CD4-positive, alpha-beta T cell treated with Interleukin-12 subunit alpha and Interleukin-12 subunit beta, for 1 hour (primary cell): ENCODE measurements at places on chromosomes 12 and 14.
A peak's percentile ranks its signal among the peaks of the same experiment; 100 is the strongest.

DNA sequence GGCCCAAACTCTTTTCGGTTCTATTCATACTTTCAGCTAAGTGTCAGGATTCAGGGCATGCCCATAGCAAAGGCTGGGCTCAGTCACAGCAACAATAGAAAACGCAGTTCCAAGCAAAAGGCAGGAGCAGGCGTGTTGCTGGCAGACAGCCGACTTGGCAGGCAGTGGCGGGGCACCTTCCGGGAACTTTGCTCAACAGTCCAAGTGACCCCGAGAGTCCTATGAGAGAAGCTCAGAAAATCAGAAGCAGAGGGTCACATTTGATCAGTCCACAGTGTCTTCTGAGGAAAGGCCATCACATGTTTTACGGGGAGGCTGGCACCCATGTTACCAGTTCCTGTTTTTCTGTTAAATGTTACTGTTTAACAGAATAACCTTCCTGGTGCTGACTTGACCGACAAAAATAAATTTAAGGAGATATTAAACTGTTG lies 115.0 kb downstream of the DACT1 start:
- no peak for DNase-seq

- DNase-seq = no peak
Measured at GRCh38 chr12:17503742-17504141, 586.3 kb downstream of the RERGL start.

GRCh38 chr14:32820181-32820580 lies 118.5 kb upstream of the NPAS3 start:
- no peak for DNase-seq

DNA sequence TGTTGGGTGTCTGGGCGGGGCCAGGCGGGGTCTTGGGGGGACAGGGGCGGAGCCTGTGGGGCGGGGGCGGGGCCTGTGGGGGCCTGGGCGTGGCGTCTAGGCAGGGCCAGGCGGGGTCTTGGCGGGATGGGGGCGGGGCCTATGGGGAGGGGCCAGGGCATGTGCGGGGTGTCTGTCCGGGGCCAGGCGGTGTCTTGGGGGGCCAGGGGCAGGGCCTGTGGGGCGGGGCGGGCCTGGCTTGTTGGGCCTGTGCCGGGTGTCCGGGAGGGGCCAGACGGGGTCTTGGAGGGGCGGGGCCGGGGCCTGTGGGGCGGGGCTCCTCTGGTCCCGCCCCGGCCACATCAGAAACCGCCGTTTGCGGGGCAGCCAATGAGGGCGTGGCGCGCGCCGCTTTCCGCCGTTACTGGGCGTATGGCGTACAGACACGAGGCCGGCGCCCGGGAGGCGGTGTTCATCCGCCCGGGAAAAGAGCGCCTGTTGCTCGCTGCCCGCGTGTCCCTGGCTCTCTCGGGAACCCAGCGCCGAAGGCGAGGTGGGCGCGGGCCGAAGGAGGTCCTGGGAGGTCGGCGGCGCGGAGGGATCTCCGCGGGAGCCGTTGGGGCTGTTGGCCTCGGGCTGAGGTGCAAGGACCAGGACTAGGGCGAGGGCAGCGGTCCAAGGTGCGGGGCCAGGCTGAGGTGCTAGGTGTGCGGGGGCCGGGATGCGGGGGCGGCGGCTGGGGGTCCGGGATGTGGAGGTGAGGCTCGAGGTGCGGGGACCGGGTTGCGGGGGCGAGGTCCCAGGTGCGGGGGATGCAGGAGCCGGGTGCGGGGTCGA lies at the start of gene PIWIL1:
TSS of gene PIWIL1 (plus strand) at position 400 of the 816 bp plus-strand sequence. CDS start 4,705 bp downstream, outside the sequence.
- no peak for DNase-seq

- no peak for DNase-seq
Measured at GRCh38 chr12:52945389-52946232, 3.3 kb upstream of the KRT18 start.

- DNase-seq = no peak
Measured at GRCh38 chr12:125135906-125136305, 70.7 kb downstream of the AACS start.

DNA sequence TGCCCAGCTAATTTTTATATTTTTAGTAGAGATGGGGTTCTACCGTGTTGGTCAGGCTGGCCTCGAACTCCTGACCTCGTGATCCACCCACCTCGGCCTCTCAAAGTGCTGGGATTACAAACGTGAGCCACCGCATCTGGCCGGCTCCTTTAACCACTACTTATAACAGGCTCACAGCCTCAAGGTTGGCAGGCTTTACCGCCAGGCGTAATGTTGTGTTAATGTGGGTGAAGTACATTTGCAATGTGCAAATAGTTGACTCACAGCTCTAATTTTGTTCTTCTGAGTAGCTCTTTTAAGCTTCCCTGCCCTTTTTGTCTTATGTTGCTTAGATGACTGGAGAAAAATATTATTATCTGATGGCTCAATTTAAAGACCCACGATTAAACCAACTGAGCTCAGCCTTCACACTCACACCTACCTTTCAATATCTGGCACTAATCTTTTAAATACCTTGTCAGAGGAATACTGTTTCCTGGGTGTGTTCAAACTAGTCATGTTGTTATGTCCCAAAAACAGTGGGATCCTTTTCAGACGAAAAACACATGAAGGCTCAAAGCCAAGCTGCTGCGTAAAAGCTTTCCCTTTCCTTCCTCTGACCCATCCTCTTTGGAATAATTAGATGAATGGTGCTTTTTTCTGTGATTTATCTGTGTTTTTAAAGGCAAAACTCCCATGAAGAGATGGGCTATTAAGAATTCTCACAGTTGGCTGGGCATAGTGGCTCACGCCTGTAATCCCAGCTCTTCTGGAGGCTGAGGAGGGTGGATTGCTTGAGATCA lies 57.2 kb upstream of the USP44 start:
- DNase-seq = no peak

- DNase-seq = no peak
Measured at GRCh38 chr14:64474041-64474440, 8.7 kb downstream of the AKAP5 start.

GRCh38 chr14:84760489-84761126 lies 769.3 kb upstream of the FLRT2 start:
- no peak for DNase-seq

- no peak for DNase-seq
Measured at GRCh38 chr14:68261092-68261842, 441.7 kb downstream of the RAD51B start.

- no peak for DNase-seq
Measured at GRCh38 chr12:3078086-3078820, 1.1 kb downstream of the TSPAN9 start.

- no peak for DNase-seq
Measured at GRCh38 chr12:44582521-44582920, 293.6 kb downstream of the NELL2 start.

- DNase-seq = no peak
Measured at GRCh38 chr12:113868365-113868764, 97.8 kb downstream of the RBM19 start.

DNA sequence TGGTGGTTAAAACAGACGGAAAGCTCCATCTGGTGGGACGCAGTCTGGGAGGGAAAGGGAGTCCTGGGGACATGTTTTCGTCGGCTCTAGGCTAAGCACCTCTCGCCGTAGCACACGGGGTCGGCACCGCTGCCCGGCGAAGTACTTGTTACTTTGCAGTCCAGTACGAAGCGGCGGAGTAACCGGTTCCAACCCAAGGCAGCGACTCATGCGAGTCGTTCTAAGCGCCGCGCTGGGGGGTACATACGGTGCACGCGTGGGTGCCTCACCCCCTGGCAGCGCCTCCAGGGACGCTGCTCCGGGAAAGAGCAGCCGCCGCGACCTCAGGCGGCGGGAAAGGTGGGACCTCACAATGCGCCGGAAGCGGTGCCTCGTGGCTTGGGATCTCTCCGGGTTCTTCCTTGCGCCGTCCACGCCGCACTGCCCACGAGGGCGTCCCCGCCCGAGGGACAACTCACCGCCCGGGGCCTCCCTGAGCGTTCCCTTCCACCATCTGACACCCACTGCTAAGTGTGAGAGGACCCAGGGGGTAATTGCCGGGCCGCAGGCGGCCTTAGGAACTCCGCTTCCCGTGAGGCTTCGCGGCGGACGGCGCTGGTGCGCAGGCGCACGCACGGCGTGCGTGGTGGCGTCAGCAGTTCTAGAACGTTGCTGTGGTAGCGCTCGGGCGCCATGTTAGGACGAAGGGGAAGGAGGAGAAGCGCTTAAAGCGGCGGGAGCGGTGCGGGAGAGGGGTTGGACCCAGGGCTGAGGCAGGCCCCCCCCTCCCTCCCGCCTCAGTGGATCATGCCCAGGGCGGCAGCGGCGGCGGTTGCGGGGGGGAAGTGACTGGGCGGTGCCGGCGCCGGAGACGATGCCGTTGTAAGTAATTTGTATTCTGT lies at the start of gene PAPOLA:
TSS of gene PAPOLA (plus strand) at position 643 of the 881 bp plus-strand sequence. CDS start at position 854, 211 bp downstream.
- DNase-seq = peak; percentile 96

DNA sequence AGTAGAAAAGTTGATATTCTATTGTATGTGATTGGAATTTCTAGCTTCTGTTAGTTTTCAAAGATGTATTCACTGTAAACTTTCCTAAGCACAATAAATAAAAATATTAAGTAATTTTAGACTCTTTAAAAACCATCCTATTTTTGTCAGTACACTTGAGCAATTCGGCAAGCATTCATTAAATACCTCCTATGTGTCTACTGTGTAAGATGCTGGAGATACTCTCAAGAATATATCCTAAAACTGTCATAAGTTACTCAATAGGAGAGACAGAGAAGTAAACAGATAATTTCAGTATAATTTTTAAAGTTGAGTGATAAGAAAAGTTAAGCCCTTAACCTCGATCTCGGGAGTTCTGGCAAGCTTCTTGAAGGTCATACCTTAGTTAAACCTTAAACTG lies 46.1 kb downstream of the FANCM start:
- DNase-seq = no peak

- peak; percentile 12 for DNase-seq
Measured at GRCh38 chr14:92456215-92457015, 57.2 kb upstream of the RIN3 start.

DNA sequence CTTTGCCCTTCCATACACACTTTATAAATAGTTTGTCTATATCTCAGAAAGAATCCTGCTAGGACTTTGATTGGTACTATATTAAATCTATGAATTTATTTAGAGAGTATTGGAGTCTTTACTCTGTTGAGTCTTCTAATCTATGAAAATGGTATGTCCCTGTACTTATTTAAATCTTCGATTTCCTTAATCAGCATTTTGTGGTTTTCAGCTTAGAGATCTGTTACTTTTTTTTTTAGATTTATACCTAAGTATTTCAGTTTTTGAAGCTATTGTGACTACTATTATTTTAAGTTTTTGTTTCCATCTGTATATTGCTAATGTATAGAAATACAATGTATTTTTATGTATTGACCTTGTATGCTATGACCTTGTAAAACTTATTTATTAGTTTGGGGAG lies 13.4 kb upstream of the IFI27L2 start:
- DNase-seq = no peak

DNA sequence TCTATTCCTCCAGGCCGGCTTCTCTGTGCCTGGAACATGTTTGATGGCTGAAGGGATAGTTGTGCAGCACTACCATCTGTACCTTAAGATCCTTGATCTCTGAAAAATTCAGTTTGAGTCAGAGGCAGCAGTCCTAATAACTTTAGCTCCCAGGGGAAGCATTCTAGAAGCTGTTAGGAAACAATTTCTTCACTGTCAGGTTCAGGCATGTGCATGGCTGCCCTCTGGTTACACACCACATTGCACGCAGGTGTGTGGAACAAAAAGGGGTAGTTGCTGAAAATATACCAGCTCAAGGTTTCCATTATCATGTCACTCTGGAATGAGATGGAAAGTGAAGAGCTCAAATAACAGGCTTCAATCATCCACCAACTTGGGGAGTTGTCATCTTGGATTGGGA lies 80.1 kb downstream of the CHST11 start:
- no peak for DNase-seq

- DNase-seq = no peak
Measured at GRCh38 chr12:49283541-49284429, 11.2 kb upstream of the PRPH start.

DNA sequence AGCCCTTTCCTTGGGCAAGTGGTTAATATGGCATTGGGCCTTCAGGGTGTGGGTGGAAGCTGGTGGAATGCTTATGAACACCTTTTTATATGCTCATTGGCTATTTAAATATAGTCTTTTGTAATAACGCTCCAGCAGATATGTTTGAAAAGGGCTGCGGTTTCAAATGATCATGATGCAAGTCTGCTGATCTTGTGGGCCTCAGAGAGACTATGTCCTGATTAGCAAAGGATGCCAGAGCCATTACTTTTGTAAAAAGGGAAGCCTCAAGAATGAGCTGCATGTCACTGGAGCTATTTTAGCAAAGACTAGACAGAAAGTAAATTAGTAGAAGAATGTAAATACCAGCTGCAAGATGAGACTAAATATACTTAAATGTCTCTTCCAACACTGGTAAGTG lies 200.5 kb downstream of the GXYLT1 start:
- no peak for DNase-seq

DNA sequence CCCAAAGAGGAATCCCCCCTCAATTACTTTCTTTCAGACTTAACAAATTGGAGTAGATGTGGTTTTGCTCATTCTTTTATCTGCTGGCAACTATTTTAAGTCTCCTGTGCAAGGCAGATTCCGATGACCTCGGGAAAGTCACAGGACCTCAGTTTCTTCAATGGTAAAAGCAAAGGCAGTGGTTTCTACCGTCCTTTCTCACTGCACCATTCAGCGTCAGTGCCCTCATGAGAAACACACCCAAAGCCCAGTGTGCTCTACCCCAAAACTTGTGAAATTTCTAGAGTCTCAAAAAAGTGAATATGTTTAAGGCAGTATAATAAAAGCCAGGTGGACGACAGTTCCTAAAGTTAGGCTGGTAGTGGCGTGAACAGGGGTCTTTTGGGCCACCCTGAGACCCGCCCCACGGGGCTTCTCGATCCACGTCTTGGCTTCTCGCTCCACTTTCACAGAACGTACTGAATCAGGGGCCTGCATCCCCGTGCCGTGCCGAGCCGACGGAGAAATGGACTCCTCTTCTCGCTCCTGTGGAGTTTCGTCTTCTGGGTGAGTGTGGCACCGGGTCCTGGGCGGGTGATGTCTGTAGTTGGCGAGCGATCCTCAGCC lies 1.3 kb upstream of the ARHGAP5 start:
- no peak for DNase-seq

GRCh38 chr12:15650399-15651128 lies 138.6 kb downstream of the EPS8 start:
- DNase-seq = no peak

GRCh38 chr12:115485503-115485902 lies 792.0 kb downstream of the MED13L start:
- DNase-seq = no peak

GRCh38 chr12:19273482-19274330 lies 144.2 kb downstream of the PLEKHA5 start:
- peak; percentile 53 for DNase-seq

DNA sequence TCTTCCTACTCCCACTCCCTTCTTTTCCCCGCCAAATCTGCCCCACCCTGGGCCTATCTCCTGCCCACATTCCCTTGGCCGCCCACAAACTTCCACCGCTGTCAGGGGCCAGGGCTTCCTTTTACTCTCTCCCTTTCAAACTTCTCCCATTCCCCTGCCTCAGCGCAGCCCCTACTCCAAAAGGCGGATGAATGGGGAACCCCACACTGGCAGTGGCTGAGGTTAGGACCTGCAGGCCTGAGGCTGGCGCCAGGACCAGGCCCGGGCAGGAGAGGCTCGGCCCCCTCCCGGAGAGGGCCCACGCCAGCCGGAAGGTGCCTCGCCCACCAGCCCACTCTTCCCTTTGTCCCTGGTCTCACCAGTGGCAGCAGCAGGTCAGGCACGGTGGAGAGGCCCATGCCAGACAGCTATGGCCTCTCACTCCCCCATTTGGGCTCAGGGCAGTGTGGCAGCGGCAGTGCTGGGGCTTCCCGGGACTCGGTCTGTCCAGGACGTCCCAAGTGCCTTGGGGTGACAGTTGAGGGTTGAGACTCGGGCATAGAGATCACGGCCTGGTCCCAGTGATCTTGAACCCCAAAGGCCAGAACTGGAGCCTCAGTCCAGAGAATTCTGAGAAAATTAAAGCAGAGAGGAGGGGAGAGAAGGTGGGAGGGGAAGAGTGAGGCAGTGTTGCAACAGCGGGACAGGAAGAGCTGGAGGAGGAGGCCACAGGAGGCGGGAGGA lies at the start of gene TNFRSF1A:
TSS of gene TNFRSF1A (minus strand) at position 660 of the 723 bp plus-strand sequence. CDS start at position 398, 262 bp downstream.
- DNase-seq = peak; percentile 52
